ENCODE measurements at places on chromosomes 4 and X.
A peak's percentile ranks its signal among the peaks of the same experiment; 100 is the strongest.

- DNase-seq, result no peak
Observed at GRCh38 chr4:13580036-13580435, 35.7 kb upstream of the NKX3-2 start.

DNA sequence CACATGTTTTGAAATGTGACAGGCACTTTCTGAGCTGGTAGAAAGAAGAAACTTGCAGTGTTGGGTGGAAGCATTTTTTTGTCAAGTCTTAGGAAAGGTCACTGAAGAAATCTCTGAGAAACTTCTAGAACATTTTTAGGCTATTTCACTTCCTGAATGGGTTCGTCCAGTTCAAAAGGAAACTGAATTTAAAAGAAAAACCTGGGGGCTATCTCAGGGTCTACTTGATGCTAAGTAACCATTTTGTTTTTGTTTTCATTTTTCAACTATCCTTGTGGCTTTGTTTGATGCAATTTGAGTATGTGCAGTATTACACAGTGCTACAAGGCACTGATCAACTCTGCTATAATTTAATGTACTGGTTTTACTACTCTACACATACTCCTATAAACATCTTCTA lies 34.0 kb upstream of the AMOT start:
- no peak for DNase-seq

DNA sequence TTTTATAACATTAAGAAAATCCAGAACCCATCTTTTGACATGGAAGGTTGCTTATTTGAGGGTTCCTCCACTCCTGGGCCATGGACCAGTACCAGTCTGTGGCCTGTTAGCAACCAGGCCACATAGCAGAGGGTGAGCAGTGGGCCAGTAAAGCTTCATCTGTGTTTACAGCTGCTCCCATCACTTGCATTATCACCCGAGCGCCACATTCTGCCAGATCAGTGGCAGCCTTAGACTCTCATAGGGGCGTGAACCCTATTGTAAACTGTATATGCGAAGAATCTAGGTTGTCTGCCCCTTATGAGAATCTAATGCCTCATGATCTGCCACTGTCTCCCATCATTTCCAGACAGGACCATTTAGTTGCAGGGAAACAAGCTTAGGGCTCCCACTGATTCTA lies 58.6 kb downstream of the NDST4 start:
- DNase-seq, result no peak

DNA sequence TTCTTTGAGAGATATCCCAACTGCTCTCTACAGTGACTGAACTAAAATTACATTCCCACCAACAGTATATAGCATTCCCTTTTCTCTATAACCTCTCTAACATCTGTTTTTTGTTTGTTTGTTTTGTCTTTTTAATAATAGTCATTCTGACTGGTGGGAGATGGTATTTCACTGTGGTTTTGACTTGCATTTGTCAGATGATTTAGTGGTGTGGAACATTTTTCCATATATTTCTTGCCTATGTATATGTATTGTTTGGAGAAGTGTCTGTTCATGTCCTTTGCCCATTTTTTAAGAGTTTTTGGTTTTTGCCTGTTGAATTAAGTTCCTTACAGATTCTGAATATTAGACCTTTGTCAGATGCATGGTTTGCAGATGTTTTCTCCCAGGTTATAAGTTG lies 9.0 kb downstream of the USO1 start:
- no peak for DNase-seq

- no peak for DNase-seq
Observed at GRCh38 chr4:7068883-7069282, 1.0 kb upstream of the GRPEL1 start.

DNA sequence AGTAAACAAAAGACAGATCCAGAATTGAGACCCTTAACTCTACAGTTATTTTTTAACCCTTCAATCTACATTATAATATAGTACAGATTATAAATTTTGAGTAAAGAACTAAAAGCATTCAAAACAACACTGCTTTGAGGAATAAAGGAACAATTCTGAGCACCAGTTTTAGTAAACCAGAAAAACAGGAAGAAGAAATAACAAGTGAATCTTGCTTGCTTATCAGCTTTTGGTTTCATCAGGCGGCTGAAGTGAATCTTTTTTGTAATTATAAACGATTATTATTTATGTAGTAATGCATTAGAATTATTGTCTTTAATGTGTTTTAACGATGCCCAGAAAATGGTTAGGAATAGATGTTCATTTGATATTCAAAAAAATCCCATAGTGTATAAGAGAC lies 305.4 kb downstream of the ARAP2 start:
- DNase-seq, result no peak

GRCh38 chrX:21831496-21831895 lies 7.9 kb upstream of the MBTPS2 start:
- no peak for DNase-seq

DNA sequence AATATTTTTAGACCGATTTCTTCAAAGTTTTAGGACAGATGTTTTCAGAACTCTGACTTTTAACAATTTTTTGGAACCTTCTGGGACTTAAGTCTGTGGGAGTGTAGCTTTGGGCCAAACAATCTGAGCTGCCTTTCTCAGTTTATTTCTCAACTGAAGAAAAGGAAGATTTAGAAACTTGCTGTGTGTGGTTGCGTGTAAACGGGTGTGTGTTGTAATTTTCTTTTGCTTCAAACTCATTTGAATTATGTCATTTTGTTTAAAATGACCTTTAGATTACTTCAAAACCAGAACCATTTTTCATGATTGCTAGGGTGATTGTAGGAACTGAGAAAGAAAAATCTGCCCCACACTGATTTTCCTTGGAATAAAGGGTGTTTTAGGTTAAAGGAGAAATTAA lies 577.7 kb upstream of the GALNTL6 start:
- no peak for DNase-seq

DNA sequence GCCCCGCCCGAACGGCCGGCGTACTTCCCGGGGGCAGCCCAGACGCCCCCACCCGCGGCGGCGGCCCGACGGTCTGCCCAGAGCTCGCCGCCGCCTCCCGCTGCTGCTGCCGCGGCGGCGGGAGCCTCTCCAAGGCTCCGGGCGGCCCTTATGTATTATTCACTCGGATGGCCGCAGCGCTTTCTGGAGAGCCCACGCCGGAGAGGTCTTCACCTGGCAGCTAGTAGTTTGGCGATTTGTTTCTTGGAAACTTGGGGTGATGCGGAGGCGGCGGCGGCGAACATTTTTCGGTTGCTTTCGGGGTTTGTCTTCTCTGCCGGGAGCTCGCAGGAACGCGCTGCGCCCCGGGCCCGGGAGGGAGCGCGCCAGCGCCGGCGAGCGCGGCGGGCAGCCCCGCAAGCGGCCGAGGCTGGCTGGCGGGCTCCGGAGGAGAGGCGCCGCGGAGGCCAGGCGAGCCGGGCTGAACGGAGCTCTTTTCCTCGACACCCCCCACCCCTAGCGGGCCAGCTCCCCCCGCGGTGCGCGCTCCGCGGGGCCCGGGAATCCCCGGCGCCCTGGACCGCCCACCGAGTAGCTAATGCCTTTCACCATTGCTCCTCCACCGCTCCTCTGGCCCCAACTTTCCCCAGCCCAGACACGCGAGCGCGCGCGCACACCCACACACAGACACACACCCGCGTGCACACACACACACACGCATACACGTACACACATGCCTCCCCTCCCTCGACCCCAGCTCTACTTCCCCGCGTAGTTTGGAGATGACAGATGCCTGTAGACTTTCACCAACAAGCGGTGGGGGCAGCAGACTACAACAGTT lies 113.5 kb downstream of the DHX15 start:
- DNase-seq, result no peak

DNA sequence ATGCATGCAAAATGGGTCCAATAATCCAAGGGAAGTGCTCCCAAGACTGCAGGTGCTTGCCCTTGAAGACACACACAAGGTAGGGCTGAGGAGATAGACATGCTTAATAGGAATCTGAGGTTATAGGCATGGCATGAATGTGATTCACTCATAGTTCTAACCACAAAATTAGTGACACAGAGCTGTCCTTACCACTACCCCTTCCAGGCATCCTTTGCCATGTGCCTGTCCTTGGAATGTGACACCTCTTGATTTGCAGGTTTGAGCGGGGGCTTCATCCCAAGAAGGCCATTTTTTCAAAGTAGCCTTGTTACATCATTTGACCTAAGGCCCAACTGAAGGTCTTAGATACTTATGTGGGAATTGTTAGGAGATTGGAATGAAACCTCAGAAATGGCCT lies 112.5 kb downstream of the CCNG2 start:
- no peak for DNase-seq

- no peak for DNase-seq
Observed at GRCh38 chr4:108168671-108169523, at the start of gene LEF1. TSS of gene LEF1 (minus strand) at chr4:108168932. CDS start at chr4:108167767, 1,165 bp downstream.

DNA sequence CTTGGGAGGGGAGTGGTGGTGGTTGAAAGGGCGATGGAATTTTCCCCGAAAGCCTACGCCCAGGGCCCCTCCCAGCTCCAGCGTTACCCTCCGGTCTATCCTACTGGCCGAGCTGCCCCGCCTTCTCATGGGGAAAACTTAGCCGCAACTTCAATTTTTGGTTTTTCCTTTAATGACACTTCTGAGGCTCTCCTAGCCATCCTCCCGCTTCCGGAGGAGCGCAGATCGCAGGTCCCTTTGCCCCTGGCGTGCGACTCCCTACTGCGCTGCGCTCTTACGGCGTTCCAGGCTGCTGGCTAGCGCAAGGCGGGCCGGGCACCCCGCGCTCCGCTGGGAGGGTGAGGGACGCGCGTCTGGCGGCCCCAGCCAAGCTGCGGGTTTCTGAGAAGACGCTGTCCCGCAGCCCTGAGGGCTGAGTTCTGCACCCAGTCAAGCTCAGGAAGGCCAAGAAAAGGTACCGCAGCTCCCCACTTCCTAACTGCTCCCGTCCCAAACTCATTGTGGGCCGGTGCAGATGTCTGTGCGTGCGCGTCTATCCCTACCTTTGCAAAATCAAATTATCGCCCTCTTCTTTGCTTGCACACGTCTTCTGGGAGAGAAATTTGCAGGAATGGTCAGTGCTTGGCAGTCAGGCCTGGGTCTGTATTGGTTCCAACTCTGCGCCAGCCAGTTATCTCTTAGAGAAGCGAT lies 533 bp downstream of the IL15 start:
- DNase-seq, result no peak

DNA sequence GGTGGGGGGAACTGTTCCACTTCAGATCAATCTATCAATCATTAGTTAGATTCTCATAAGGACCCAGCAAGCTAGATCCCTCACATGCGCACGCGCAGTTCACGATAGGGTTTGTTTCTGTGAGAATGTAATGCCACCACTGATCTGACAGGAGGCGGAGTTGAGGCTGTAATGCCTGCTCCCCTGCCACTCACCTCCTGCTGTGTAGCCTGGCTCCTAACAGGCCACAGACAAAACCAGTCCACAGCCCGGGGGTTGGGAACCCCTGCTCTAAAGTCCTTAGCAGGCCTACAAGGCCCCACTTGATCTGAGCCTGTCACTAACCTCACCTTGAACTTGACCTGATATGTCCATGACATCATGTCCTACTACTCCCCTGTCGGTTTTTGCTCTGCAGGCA lies 30.3 kb downstream of the ARL9 start:
- DNase-seq, result no peak

DNA sequence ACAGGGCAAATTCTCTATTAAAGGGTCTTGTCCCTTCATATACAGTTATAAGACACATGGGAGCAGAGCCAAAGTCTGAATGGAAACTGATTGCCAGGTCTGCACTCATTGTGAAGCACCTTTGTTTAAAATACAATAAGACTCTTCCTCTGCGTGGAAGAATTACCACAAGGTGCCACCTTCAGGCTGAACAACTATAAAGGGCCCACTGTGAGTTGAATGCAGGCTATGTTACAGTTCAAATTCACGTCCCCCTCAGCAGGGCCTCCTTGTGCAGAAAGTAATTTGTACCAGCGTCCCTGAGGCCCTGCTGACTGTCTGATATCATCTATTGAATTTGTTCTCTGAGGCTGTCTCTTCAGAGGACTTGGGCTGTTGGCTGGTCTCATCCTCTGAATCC lies 225.8 kb upstream of the TEX13C start:
- DNase-seq, result no peak

DNA sequence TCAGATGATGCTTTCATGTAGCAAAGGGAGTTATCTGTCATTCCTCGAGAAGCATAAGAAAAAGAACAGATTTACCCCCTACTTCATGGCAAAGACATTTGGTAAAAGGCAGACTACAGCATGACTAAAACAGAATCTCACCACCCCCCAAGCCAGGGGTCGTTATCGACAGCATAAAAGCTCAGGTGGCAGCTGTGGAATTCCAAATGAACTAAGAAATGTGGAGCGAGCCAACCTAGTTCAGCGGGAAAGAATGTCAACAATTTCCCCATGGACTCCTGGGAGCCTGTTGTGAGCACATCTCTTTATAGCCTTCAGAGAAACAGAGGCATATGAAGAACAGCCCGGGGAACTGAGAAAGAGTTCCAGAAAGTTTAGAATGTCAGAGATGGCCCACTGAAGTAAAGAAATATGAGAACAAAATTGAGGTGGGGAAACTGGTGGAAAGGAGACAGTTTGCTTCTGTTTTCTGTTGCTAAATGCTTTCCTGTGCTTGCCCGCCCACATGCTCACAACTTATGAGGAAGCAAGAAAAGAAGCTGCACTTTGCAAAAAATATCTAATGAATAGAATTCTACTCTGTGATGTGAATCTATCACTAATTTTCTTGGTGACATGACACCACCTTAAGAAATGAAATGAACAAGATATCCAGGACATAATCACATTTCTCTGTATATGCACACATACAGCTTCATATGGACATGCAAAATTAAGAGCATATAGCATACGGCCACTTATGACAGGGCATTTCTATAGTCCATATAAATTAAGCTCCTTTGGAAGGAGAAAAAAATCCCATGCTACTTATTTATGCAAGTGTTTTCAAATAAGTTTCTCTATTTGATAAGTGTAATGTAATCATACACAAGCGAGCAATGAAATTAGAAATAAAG lies 135.3 kb upstream of the MID1 start:
- DNase-seq, result no peak

- DNase-seq, result no peak
Observed at GRCh38 chrX:132908891-132909290, 49.5 kb downstream of the HS6ST2 start.

DNA sequence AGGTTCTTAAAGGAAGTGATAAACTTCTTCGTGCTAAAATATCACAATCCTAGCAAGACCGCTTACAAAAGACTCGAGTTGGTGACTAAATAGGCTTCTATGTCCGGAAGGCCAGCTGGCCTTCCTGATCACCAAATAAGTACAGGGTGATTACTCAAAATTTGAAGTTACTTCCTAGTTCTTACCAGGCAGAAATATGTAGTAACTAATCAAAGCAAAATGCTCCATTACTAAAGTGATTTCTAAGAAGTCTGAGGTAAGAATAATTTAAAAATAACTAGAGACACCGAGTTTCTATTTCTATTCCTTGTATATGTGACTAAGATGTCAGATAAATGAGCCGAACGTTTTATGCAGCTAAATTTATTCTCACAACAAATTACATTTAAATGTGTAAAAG lies 62.2 kb downstream of the NSUN7 start:
- no peak for DNase-seq

GRCh38 chrX:2360731-2361130 lies 140.0 kb downstream of the DHRSX start:
- no peak for DNase-seq

DNA sequence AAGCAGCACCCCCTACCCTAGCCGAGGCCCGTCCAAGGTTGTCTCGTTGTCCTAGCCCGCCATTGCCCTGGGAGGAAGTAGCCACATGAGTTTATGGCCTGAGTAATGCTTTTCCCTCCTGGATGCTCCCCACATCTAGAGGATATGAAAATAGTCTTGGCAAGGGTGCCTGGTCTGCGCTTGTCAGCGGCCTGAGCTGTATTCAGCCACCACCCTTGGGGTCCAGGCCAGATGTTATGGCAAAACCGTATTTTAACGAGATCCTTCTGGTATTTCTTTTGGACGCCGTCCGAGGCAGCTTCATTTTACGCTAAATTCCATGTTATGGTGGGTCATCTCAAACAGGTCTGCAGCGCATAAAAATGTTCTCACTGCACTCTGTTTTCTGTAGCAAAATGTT lies 89.3 kb downstream of the GPR143 start:
- peak; percentile 72 for DNase-seq

- no peak for DNase-seq
Observed at GRCh38 chr4:94595880-94596483, 144.2 kb downstream of the PDLIM5 start.
